ENCODE measurements at places on chromosomes 5 and 9.

DNA sequence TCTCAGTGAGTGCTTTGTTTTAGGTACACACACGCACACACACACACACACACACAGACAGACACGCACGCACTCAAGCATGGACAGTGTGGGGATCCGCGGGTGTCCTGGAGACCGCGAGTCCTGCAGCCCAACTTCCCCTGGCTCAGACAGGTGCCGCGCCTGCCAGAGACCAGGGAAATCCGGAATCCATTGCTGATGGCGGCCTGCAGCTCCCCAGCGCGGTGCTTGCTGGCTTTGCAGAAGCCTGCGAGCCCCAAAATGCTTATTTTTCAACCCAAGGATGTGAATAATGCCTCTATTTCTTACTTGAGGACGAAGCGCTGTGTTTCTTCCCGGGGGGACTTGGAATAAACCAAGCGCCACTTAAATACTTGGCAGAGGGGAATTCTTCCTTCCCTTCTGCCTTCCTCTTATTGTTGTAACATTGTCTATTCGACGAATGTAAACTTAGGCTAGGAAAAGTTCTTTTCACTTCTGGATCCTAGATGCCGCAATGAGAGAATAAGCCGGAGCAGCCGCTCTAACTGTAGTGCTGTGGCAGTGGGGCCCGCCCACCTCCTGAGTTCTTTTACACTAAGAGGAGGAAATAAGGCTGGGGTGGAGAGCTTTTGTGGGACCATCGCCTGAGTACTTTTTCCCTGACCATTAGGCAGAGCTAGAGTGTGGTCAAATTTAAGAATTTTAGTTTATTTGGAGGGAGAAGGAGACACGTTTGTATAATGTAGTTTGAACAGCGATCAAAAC, 802 bp downstream of the ITGA2 start:
- DNase-seq: no peak

DNA sequence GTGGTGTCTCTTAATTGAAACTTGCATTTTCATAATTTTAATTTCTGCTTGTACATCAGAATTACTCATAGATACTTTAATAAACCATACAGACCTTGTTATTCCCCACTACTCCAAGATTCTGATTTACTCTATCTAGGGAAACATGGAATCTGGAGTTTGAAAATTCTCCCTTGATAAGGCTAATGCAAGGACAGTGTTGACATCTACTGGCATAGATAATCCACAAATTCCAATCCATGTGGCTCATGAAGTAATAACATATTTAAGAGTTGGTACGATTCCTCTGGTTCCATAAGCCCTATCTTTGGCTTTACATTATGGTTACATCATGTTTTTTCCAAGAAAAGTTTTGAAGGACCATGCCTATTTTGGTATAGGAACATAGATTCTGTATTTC, 759.2 kb downstream of the TLR4 start:
- no peak for DNase-seq

- no peak for DNase-seq
Observed at GRCh38 chr5:132926437-132926836, 37.0 kb downstream of the AFF4 start.

- DNase-seq: no peak
Observed at GRCh38 chr9:89746385-89747116, 141.7 kb downstream of the GADD45G start.

- DNase-seq: no peak
Observed at GRCh38 chr9:14924230-14925219, 14.3 kb upstream of the FREM1 start.

- no peak for DNase-seq
Observed at GRCh38 chr9:114025196-114025753, 52.8 kb downstream of the AMBP start.

DNA sequence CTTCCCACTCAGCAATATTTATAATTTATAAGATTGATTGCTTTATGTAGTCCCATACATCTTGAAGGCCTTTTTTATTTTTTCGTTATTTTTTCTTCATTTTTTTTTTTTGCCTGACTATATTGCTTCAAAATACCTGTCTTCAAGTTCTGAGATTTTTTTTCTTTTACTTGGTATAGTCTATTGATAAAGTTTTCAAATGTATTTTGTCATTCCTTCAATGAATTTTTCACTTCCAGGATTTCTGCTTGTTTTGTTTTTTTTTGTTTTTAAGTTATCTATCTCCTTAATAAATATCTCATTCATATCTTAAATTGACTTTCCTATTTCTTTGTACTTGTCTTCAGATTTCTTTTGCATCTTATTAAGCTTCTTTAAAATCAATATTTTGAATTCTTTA, 905.6 kb upstream of the CDH6 start:
- no peak for DNase-seq

GRCh38 chr5:8826508-8826907, 719.4 kb downstream of the SEMA5A start:
- DNase-seq: no peak

DNA sequence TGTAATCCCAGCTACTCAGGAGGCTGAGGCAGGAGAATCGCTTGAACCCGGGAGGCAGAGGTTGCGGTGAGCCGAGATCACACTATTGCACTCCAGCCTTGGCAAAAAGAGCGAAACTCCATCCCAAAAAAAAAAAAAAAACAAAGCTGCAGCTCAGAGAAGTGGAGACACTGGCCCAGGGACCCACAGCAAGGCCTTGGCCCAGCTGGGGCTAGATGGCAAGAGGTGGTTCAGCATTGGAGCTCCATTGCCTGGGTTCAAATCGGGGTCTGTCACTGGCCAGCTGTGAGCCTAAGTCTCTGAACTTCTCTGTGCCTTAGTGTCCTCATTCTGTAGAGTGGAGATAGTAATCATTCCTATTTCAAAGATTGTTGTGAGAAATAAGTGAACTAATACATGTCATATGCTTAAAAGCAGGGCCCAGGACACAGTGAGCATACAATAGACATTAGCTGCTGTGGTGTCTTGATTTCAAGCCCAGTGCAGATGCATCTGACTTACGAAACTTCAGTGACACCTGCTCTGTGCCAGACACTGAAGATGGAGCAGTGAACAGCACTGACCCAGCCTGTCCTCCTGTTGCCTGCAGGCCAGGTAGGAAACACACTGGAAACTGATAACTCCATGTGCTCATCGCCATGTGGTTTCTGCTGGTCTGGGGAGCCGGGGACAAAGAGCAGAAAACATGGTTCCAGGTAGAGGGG, 127.7 kb downstream of the C9orf50 start:
- no peak for DNase-seq

GRCh38 chr5:42059778-42060464, 134.8 kb downstream of the FBXO4 start:
- DNase-seq: no peak

DNA sequence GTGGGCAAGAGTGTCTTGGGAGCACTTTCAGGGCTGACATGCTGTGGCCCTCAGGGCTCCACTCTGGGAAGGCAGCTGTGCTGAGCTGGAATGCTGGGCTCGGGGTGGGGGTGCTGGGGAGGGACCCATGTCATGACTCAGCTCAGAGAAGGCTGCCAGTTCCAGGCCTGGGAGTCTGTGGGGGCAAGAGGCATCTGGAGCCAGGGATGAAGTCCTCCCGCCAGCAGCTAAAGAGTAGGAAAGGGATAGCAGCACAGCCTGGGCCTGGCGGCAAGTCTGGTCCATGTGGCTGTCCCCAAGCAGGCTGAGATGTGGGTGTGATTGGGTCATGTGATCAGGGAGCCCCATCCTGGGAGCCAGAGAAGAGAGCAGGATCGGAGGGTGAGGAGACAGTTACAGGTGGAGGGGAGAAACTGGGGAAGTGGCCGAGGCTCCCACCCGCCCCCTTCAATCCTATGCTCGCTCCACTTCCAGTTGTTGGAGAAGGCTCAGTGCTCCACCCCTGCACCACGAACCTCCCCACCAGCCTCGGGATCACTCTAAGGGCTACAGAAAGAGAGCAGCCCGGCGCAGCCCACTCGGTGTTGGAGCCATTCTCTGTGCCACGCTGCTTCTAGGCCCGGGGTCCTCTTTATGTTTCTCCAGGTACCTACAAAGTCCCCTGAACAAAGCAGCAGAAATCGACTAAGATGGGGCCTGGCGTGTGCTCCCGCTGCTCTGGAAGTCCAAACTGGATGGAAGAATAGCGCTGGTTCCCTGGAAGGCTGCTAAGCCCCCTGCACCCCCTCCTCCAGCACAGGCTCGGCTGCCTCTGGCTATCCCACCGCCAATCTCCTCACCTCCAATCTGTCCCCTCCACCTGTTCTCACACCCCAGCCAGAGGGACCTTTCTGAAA, 12.0 kb downstream of the PDGFRB start:
- no peak for DNase-seq

- DNase-seq: no peak
Observed at GRCh38 chr9:125472926-125473701, 211.5 kb downstream of the GAPVD1 start.

DNA sequence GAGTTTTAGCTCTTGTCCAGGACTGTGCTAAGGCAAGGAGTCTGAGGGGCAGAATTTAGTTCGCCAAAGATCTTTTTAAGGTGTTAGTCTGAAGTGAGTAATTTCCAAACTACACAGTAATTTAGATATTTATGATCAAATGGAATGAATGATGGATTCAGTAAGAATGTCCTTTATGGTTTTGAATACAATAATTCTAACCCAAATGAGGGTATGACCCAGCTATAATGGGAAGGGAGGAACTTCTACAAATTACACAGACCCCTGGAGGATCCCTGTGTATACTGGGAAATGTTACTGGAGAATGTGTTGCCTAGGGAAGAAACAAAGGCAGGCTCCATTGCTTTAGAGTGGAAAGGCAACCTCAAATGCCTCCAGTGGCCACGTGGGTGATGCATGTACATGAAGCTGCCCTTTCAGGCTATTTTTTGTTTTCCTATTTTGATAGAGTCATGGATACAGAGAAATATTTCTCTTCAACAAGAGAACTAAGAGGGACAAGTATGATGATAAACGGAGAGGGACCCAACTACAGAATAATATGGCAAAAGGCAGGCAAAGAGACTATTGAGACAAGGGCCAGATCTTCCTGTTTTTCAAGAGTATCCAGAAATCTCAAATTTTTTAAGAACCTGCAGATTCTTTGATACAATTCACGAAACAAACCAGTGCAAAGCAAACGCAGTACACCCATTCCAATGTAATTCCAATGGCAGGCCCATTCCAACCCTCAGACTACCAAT, 25.4 kb downstream of the SLC1A3 start:
- DNase-seq: no peak

GRCh38 chr5:33364406-33364805, 76.4 kb upstream of the TARS1 start:
- DNase-seq: no peak
